NCI-H510A (cell line): ENCODE measurements at places on chromosomes 13 and 19.

DNA sequence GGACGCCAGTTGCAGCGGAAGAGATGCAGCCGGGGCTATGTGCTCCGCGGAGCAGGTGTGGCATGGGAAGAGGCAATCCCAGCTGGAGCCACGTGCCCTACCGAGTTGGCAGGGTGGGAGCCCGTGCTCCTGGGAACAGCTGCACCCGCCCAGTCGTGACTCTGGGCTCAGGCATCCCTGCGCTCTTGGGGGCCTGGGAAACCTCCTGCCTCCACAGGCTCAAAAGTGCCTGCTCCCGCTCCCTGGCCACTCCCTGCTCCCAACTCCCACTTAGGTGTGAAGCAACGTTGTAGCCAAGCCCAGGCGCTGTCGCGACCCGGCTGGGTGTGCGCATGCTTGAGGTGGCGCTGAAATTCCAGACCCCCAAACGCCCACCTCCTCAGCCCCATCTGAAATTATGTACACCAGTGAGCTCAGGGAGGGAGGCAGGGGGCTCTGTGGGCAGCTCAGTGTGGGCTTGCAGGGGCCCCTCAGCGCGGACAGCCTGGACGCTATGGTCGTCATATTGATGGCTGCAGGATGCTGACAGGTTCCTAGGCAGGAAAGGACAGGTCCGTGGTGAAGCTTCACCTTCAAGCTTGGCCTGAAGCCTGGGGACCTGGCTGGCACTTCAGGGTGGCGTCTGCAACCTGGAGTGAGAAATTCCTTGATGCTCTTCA, 429.9 kb downstream of the SLITRK1 start:
- DNase-seq: no peak

DNA sequence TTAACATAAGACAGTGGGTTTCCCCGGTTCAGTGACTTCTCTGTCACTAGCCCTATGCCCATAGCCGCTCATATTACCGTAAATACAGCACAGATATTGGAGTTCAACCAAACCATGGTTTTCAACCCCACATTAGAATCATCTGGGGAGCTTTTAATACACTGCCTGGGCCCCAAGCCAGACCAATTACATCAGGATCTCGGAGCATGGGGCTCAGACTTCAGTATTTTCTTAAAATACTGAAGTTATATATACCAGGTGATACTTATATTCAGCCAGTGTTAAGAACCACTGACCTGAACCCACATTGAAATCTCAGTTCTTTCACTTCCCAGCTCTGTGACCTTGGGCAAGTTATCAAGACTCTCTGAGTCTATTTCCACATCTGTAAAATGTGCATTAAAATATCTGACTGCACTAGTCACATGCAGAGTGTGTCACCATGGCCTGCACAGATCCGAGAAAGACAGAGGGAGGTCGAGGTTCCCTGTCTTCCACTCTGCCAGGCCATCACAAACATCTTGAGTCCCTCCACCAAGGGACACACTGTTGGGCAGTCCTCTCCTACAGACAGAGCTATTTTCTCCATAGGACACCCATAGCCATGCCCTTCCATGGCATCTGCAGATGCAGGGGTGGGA, 32.2 kb upstream of the IPO5 start:
- DNase-seq: no peak

DNA sequence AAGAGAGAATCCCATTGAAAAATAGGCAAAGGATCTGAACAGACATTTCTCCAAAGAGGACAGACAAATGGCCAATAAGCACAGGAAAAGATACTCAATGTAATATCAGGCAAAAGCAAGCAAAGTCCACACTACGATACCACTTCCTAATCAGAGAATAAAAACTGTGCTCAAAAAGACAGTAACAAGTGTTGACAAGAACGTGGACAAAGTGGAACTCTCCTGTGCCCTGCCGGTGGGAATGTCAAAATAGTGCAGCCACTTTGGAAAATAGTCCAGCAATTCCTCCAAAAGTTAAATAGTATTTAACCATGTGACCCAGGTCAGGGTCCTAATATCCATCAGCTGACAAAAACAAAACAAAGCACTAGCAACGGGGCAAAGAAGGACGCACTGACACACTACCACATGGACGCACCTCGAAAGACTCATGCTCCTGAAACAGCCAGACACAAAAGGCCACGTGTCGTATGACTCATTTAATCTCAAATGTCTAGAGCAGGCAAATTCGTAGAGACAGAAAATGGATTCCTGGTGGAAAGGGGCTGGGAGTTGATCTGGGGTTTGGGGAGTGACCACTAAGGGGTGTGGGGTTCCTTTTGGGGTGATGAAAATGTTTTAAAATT, 5.2 kb downstream of the MIER2 start:
- no peak for DNase-seq

DNA sequence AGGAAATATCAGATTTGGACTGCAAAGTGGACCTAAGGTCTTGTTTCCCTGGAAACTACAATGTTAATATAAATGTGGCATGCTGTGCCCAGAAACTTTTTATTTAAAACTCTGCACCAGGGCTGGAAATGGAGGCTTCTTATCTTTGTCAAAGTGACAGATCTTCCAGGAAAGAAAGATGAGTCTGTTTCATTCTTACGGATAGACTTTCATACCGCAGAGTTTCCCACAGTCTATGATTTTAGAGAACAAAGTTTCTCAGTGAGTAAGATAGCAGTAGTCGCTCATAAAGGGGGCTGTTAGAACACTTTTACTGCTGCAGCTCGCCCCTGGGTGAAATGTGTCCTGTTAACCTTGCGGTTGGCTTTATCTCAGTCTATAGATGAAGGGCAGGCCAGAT, 6.7 kb downstream of the CLEC11A start:
- no peak for DNase-seq

DNA sequence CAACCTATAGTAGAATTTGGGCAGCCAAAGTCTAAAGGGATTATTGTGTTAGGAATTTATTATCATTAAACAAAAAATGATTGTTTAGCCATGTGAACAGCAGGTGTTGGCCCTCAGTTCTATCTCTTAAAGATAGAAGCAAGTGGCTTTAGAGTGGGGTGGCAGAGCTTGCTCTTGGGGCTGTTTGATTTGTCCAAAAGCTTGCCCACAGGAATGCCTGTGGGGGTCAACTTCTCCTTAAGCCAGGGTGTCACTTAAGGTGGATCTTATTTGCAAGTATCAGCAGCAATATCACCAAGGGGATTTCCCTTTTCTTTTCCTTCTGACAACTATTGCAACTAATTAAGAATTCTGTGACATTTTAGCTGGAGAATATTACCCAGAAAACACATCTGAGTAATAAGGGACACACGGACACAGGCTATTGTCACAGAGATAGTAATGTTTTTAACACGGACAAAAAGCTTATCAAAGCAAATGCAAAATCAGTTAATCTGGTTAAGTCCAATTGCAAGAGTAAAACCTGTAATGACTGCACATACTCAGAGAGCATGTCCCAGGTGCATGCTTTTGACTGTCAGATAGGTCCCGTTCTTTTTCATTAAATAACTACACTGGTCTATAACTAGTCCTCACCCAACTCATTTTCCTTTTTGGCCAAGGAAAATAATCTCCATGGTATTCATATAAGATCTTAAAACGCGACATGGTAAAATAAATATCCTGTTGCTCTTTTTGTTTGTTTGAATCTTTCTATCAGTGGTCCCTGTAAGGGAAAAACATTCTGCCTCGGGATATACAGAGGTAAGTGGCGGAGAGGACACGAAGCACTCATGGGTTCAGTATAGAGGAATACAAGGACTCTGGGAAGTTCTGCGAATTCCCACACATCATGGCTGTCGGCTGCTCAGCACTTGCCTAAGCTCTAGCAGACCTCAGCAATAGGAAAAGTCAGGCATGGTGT, 172.1 kb upstream of the RFC3 start:
- DNase-seq: no peak

GRCh38 chr19:47886010-47886559, at the start of gene SULT2A1:
Gene SULT2A1 (minus strand): TSS chr19:47886315. CDS start chr19:47886257, 58 bp downstream.
- DNase-seq: no peak
